Astrocyte of the cerebellum (primary cell): ENCODE measurements at places on chromosomes 6 and 20.

- peak; percentile 81 for DNase-seq
Measured at GRCh38 chr6:154154389-154154967, 115.4 kb downstream of the OPRM1 start.

GRCh38 chr6:85772641-85773040, 130.0 kb upstream of the SYNCRIP start:
- no peak for DNase-seq

- DNase-seq, result no peak
Measured at GRCh38 chr20:43840382-43841070, 74.1 kb upstream of the TOX2 start.

DNA sequence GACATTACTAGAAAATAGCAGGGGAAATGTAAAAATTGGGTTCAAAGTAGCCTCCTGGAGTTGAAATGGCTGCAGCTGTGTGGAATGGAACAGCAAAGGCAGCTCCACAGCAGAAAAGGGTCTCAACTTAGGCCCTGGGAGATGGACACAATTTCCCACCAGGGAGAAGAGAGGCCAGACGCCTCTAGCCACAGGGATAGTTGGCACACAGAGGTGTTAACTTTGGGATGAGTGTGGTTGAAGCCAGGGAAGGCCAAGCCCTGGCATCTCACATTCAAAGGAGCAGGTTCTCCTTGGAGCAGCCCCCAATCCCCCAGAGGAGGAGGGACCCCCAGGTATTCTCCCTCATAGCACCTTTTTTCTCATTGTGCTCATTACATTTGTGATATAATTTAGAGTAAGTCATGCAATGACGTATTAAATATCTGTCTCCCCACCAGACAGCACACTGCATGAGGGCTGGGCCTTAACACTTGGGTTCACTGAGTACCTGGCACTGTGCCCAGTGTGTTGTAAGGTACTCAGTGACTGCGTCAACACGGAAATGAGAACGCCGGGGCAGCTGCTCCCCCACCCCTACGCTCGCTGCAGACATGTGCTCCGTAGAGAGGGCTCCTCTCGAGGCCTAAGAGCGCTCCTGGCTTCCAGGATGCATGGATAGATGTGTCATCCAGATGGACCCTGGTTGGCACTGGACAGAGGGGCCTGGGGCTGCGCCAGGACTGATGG, 76.0 kb upstream of the CD93 start:
- DNase-seq, result peak; percentile 55

GRCh38 chr6:75719133-75719532, 29.9 kb upstream of the MYO6 start:
- no peak for DNase-seq

DNA sequence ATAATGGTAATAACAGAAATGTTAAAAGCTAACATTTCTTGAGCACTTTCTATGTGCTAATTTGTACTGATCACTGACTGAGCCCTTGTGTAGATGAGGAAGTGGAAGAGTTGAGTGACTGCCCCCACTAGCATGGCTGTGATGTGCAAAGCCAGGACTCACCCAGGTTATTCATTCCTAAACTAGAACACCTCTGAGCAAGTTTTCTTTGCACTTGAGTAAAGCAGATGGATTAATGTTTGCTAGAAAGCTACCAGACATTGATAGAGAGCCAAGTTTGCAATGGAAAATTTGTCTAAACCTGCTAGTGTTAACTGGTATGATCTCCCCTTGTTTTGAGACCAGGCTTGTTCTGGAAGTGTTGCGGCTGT, 467.4 kb upstream of the PLCB4 start:
- DNase-seq, result no peak

DNA sequence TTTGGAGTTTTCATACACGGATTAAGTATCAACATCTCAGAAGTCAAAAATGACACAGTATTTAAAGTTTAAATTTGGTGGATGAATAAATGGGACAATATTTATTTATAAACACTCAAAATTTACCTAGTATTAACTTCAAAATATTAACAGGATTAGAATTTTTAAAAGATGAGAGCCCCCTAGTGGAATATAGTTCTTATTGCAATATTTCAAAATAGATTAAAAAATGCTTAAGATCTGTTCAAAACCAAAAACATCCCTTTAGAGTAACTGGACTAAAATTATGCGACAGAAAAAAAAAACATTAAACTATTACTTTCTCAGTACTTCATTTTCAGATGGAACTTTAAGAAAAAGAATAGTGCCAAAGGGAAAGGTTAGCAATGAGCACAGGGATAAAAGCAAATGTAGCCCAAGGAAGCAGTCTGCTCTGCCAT, 56.6 kb downstream of the SNX14 start:
- peak; percentile 1 for DNase-seq

GRCh38 chr20:51597389-51598231, 55.1 kb upstream of the NFATC2 start:
- no peak for DNase-seq
